ENCODE measurements at places on chromosomes 4 and X. TPM values are rescaled to one million over a fixed set of nuclear protein-coding genes. Genes with fewer than 3 reads are reported as not detected.

- DNase-seq = no peak
- H3K36me3 ChIP-seq = no peaks in the 10 kb centered on the region
These were observed 65.7 kb downstream of the TMEM154 start for GRCh38 chr4:152613841-152614721.

DNA sequence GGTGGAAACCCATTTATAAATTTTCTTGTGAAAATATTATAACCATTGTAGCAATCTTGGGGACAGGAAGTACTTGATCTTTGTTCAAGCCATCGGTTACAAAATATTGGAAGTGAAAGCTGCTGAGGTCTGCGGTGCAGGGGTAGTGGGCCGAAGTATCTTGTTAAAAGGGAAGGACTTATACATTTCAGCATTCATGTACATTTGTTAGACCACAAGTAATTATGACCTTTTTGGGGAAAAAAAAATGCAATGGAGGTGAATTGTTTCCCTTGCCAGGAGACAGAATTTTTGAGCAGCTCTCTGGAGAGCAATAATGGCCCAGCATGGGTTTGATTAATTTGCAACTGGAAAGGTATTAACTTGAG, 121.3 kb downstream of the EGF start:
- H3K36me3 ChIP-seq = no peaks in the 10 kb centered on the region
- H3K27ac ChIP-seq = no peak overlapping the region
- no peak overlapping the region for H3K4me3 ChIP-seq
- H3K4me1 ChIP-seq = no peaks in the 10 kb centered on the region
- no peaks in the 10 kb centered on the region for H3K27me3 ChIP-seq

DNA sequence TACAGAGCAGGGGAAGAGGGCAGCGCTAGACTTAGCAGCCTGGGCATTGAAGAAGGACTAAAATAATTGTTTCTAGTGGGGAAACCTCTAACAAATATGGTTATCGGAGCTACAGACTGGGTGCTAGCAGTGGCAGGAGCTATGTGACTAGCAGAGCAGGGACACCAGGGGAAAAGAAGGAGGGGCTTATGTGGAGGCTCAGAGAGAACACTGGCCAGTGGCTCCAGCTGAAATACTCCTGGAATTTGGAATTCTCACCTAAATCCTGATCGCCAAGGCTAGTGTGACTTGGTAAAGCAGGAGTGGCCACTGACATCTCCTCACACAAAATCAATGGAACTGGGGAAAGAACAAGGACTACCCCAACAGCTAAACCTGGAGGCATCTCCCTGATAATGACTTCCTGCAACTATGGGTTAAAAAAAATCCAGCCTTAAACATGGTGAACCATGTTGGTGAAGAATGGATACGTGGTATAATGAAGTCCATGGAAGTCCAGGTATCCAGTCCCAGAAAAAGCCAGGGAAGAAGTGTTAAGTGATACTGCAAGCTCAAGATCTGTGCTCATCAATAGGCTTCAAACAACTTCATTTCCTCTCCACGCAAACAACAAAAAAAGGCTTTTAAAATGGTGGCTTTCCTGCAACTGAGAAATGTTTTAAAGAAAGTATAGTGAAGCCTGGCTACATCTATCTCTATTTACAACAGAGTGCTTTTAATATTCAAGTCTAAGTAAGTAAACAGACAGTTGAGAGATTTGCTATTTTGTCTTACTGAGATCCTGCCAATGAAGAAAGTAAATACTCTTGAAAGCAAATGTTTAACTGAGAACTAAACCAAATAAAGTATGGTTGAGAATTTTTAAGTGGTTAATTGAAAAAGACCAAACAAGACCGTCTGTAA, 1.8 kb downstream of the TAPT1 start:
- no peak overlapping the region for H3K27ac ChIP-seq
- no peaks in the 10 kb centered on the region for H3K27me3 ChIP-seq
- H3K36me3 ChIP-seq = peaks cover 11% of the 10 kb centered on the region

DNA sequence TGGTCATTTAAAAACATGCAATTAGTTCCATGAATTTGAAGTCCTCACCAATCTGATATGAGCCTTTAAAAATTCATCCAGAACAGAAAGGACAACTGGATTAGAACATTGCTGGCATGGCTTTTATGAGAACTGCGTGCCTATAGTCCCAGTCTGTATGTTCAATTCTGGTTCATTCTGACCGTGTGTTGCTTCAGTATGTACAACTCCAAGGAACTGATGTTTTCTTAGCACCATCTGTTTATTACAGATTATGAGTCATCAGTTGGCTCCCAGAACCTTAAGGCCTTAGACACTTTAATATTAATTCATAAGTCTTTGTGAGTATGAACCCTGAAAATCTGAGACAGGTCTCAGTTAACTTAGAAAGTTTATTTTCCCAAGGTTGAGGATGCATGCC, 115.0 kb downstream of the CEP44 start:
- H3K27me3 ChIP-seq = no peaks in the 10 kb centered on the region
- H3K4me3 ChIP-seq = no peak overlapping the region
- DNase-seq = peak; percentile 31
- H3K4me1 ChIP-seq = no peaks in the 10 kb centered on the region
- H3K27ac ChIP-seq = no peak overlapping the region
- no peaks in the 10 kb centered on the region for H3K36me3 ChIP-seq

- H3K27me3 ChIP-seq = no peaks in the 10 kb centered on the region
- DNase-seq = no peak
- no peak overlapping the region for H3K27ac ChIP-seq
- no peak overlapping the region for H3K4me3 ChIP-seq
These were observed 243.9 kb upstream of the WDFY3 start for GRCh38 chr4:85210353-85210752.

- H3K27ac ChIP-seq = no peak overlapping the region
- no peak overlapping the region for H3K4me3 ChIP-seq
- no peaks in the 10 kb centered on the region for H3K36me3 ChIP-seq
- DNase-seq = no peak
These were observed 346.6 kb upstream of the TENM3 start for GRCh38 chr4:181896614-181897013.

DNA sequence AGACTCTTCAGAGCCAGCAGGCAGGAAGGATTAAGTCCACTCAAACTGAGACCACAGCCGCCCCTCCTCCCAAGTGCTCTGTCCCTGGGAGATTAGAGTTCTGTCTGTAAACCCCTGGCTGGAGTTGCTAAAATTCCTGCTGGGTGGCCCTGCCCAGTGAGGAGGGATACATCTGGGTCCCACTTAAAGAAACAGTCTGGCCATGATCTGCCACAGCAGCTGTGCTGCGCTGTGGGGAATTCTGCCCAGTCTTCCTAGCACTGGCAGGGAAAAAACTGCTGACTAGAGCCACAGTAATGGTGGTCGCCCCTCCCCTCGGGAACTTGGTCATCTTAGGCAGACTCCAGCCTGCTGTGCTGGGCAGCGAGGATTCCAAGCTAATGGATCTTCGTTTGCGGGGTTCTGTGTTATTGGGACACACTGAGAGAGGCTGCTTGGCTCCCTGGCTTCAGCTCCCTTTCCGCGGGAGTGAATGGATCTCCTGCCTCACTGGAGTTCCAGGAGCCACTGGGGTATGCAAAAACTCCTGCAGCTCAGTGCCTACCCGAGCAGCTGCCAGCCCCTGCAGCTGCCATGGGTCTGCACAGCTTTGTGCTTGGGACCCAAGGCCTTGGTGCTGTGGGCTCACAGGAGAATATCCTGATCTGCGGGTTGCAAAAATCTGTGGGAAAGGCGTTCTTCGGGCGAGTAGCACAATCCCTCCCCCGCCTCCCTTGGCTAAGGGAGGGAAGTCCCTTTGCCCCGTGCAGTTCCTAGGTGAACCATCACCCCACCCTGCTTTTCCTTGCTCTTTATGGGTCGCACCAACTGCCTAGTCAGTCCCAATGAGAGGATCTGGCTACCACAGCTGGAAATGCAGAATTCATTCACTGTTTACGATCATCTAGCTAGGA, 15.7 kb downstream of the ZXDB start:
- H3K27me3 ChIP-seq = no peaks in the 10 kb centered on the region
- no peak overlapping the region for H3K27ac ChIP-seq
- no peaks in the 10 kb centered on the region for H3K36me3 ChIP-seq
- no peak overlapping the region for H3K4me3 ChIP-seq
- H3K4me1 ChIP-seq = no peaks in the 10 kb centered on the region

The CFAP99 gene
- 0.67 TPM for polyA plus RNA-seq

GRCh38 chrX:151633157-151633556, 62.1 kb upstream of the PRRG3 start:
- H3K36me3 ChIP-seq = no peaks in the 10 kb centered on the region
- no peak overlapping the region for H3K4me3 ChIP-seq
- DNase-seq = no peak
- no peaks in the 10 kb centered on the region for H3K4me1 ChIP-seq
- H3K27me3 ChIP-seq = no peaks in the 10 kb centered on the region

- no peaks in the 10 kb centered on the region for H3K36me3 ChIP-seq
- no peaks in the 10 kb centered on the region for H3K27me3 ChIP-seq
- no peak overlapping the region for H3K4me3 ChIP-seq
- no peak for DNase-seq
- no peak overlapping the region for H3K27ac ChIP-seq
- no peaks in the 10 kb centered on the region for H3K4me1 ChIP-seq
These were observed 204.1 kb downstream of the LDB2 start for GRCh38 chr4:16694173-16694883.

DNA sequence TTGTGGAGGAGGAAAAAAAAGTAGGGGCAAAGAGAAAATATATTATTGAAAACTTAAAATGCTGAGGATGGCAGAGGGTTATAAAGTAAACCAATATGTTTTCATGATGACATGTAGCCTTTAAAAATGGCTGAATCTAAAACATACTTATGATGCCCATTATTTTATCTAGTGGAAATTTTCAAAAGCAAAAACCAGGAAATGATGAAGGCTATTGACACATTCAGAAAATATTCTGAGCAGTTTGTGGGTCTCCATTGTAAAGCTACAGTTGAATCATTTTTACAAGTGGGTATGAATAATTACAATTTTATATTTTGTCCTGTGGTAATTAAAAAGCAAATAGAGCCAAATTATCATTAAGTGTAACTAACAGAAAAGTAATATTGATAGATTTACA, 10.7 kb downstream of the PLS3 start:
- H3K36me3 ChIP-seq = no peaks in the 10 kb centered on the region

The TRIM61 gene
- 0.55 TPM for polyA plus RNA-seq

GRCh38 chr4:95980877-95981360, 141.0 kb downstream of the PDHA2 start:
- H3K27me3 ChIP-seq = no peaks in the 10 kb centered on the region
- no peak for DNase-seq
- no peaks in the 10 kb centered on the region for H3K4me1 ChIP-seq
- H3K36me3 ChIP-seq = no peaks in the 10 kb centered on the region
- H3K27ac ChIP-seq = no peak overlapping the region

The IRF2 gene
- polyA plus RNA-seq = 36.5 TPM

DNA sequence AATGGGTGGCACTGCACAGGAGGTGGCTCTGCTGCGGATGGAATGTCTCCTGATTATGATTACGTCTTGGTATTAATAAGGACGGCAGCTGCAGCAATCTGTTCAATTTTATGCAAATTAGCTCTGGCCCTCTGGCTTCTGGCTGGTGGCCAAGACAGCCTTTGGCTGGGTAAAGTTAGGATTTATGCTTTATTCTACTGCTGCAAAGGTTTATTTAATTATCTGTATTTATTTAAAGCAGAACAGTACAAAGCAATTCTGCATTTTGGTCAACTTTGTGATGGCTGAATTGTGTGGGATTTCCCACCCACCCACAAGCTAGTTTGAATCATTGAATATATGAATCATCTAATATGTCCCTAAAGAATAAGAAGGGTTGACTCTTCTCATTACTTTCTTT, 745.6 kb upstream of the FAM241A start:
- H3K4me3 ChIP-seq = no peak overlapping the region
- no peak overlapping the region for H3K27ac ChIP-seq
- H3K27me3 ChIP-seq = no peaks in the 10 kb centered on the region
- no peak for DNase-seq
- H3K4me1 ChIP-seq = no peaks in the 10 kb centered on the region
